Fibroblast of skin of scalp (primary cell): ENCODE measurements at places on chromosomes 3 and 15.

- no peak for DNase-seq
Measured at GRCh38 chr15:35496585-35496984, 49.4 kb downstream of the DPH6 start.

DNA sequence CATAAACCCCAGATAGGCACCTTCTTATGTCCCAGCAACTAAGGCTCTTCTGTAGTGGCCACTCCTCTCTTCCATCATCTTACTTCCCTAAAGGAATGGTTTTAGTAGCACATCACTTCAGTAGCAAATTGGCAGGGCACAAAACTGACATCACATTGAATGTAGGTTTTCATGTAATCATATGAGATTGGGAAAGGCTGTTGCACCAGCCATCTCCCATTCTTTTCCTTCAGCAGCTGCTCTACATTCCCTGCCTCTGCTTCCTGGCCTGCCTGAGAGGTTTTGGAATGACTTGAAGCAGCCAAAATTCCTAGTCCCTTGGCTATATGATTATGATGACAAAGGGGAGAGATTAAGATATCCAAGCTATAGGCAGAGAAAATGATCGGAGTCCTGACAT lies 36.5 kb downstream of the NSUN3 start:
- DNase-seq, result no peak

DNA sequence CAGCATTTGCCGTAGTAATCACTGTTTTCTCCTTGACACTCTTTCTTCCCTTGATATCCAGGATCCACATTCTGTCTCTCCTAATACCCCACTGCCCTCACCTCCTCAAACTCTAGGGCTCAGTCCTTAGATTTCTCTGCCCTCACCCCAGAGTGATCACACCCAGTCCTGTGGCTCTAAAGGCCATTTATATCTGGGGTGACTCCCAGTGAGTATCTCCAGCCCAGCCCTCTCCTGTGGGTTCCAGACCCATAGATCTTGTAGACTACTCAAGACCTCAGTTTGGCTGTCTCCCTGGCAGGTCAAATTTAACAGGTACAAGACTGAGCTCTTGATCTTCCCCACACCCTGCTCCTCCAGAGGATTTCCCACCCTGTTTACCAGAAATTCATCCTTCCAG lies 1.3 kb downstream of the GRK7 start:
- no peak for DNase-seq

DNA sequence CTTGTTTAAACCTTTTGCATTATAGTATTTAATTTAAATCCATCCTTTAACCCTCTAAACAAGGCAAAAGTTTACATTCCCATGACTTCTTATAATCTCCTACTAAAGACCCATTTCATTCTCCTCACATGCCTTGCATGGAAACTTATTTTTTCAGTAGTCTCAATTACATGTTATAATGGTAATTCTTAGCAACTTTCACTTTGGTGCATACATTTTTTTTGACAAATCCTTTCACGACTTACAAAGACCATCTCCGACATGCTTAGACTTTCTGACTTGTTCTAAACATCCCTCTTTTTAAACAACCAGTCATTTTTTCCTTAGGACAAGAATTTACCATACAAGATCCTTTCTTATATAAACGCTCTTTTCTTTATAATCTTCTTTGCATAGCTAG lies 615.4 kb upstream of the GBE1 start:
- DNase-seq, result no peak
